ENCODE measurements at places on chromosomes 1 and 21.

GRCh38 chr1:238409191-238409850, 518.6 kb upstream of the ZP4 start:
- DNase-seq, result no peak

GRCh38 chr1:22343456-22344328, 108.0 kb upstream of the ZBTB40 start:
- DNase-seq, result no peak

DNA sequence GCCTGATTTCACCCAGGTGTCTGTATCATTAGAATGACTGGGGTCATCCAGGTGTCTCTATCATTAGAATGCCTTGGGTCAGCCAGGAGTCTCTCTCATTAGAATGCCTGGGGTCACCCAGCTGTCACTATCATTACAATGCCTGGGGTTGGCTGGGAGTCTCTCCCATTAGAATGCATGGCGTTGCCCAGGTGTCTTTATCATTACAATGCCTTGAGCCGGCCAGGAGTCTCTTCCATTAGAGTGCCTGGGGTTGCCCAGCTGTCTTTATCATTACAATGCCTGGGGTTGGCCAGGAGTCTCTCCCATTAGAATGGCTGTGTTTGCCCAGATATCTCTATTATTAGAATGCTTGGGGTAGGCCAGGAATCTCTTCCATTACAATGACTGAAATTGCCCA, 61.6 kb downstream of the RNF187 start:
- DNase-seq, result no peak

DNA sequence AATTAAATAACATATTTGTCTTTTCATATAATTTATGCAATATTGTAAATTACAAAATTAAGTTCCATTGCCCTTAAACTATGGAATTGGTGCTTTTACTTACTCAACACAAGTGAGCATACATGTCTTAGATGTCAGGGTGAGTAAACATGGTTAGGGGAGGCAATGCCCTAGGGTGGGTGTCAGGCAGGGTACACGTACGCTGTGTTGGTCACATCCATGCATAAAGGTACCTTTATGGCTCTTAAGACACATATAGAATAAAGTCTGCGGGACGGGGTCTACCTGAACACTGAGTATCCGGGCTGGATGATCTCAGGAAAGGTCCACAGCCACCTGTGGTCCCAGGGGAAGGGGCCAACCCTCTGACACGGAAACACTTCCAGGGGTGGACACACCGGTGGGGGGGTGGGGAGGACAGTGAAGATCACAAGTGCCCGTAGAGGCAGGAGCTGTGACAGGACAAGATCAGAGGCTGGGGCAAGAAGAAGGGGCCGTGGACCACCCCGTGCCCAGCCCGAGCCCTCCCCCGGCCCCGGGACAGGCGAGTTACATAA, 720 bp downstream of the LIN9 start:
- peak; percentile 7 for DNase-seq

GRCh38 chr1:62178372-62178771, 16.3 kb upstream of the L1TD1 start:
- no peak for DNase-seq

GRCh38 chr1:36303650-36304360, 2.4 kb upstream of the SH3D21 start:
- no peak for DNase-seq
